NCI-H1694 (cell line): ENCODE measurements at places on chromosomes 4 and X.

DNA sequence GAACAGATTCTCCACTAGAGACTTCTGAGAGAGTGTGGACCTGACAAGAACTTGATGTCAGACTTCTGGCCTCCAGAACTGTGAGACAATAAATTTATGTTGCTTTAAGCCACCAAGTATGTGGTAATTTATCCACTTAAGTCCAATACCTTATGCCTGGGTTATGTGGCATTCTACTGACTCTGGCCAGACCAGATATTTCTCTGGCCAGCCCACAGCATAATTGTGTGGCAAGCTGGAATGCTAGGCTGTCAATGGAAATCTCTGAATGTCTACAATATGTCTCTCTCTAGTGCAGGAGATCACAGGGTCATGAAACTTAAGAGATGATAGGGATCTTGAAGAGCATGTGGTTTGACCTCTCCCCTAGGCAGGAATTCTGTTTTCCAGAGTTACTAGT lies 251.0 kb downstream of the ZNF674 start:
- no peak for DNase-seq

GRCh38 chr4:103634236-103634635 lies 85.5 kb downstream of the TACR3 start:
- no peak for DNase-seq

- no peak for DNase-seq
These were observed 12.1 kb upstream of the CLCN5 start for GRCh38 chrX:49910344-49910743.

DNA sequence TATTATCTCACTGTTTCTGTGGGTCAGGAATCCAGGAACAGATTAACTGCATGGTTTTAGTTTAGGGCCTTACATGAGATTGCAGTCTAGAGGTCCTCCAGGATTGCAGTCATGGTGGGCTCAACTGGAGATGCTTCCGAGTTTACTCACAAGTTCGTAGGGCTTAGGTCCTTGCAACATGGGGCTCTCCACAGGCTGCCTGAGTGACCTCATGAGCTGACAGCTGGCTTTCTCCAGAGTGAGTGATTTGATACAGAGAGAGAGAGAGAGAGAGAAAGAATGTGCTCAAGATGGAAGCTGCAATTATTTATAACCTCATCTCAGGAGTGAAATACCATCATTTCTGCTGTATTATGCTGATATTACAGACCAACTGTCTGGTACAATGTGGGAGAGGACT lies 168.9 kb downstream of the GPAT3 start:
- DNase-seq: no peak

GRCh38 chrX:136866337-136867095 lies 14.0 kb downstream of the RBMX start:
- DNase-seq: no peak

DNA sequence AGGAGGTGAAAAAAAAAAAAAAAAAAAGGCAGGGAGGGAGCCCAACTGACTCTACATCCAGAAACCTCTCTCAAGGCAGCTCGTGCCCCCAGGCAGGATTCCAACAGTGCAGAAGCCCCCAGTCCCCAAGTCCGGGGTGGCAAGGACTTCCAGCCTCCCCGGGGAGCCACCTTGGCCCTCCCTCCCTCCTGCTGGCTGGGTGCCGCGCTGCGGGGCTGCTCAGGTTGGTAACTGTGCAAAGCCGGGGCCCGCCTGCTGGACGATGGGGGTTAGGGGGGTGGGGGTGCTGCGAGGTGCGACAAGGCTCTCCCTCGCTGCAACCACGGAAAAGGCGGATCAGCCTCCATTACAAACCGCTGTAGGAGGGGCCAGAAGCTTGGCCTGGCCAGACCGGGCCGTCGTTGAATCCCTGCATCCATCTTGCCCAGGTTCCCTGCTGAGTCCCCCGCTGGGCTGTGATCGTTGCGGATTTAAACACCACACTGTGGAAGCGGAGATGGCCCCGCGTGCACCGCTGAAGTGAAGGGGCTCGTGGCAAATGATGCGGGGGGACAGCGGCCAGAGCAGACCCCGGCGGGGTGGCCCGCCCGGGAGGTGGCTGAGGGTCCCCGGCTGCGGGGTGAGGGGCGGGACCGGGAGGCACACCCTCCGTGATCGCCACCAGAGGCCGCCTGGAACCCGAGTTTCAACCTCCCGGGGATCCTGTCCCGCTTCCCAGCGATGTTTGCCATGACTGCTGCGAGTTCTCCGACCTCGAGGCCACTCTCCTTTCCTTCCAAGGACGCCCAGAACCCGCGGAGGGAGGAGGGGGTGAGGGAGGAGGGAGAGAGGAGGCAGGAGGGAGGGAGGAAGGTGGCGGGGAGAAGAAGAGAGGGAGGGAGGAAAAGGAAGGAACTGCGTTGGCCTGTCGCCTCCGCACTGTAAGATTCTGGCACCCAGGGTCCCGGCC lies 58.0 kb upstream of the DDX3X start:
- DNase-seq: peak; percentile 19

- DNase-seq: no peak
These were observed 7.5 kb downstream of the TLR10 start for GRCh38 chr4:38775326-38775725.

GRCh38 chrX:37926700-37927099 lies 79.3 kb upstream of the DYNLT3 start:
- DNase-seq: peak; percentile 20

DNA sequence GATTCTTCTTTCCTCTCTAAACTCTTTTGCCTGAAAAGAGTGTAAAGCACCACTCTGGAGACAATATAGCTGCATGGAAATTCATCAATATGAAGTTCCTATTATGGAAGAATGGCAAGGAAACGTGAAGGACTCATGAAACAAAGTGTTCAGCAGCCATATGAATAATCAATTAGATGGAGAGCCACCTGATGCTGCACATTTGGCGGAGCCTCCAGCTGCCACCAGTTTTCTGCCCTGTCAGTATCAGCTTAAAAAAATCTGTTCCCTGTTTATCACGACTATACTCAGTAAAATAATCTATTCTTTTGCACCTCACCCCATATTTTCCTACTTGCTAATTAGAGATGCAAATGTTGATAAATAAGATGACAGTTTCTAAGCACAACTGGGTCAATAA lies 276.0 kb downstream of the UNC5C start:
- DNase-seq: no peak

GRCh38 chr4:38290366-38290765 lies 330.2 kb downstream of the PTTG2 start:
- DNase-seq: no peak

- no peak for DNase-seq
These were observed 5.8 kb upstream of the UXT start for GRCh38 chrX:47664737-47665136.

GRCh38 chr4:83536362-83537272 lies 709 bp downstream of the GPAT3 start:
- no peak for DNase-seq

DNA sequence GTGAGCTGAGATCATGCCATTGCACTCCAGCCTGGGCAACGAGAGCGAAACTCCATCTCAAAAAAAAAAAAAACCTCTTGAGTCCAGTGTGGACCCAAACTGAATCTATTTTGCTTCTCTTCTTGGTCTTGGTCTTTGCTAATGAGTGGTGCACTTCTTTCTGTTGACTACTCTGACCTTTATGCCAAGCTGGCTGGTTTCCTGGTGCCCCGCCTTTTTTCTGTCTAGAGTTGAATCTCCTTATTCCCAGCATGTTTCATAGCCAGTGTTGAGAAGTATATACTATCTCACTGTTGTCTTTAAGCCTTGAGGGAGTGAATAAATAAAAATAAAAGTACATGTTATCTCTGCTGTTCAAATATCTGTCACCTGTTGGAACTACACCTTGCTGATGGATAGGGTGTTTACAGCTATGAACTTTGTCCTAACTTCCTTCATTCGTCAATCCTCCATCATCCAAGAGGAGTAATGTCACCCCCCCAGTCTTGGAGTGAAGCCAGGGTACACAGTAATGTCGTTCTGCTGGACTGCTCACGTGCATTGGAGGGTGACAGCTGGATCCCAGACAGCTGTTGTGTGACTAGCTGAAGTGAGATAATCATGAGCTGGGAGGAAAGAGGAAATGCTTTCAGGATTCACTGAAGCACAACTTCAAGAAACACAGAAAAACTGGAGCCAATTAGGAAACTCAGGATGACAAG lies 99.3 kb upstream of the PRKG2 start:
- DNase-seq: peak; percentile 56

DNA sequence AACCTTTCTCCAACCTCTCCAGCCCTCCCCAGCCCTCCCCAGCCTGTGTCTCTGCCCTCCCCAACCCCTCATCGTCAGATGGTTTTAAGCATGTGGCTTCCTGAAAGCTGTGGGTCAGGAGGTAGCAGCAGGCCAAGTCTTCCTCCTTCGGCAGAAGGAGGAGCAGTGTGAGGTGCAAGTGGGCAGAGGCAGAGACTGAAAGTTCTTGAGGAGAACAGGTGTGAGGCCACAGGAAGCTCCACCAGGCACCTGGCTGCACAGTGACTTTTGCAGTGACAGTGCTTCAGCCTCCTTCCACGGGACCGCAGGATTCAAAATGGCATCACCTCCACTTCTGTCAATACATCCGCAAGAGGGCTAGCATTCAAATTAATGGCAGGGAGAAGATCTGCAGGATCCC lies 203.9 kb upstream of the LEF1 start:
- no peak for DNase-seq

- DNase-seq: no peak
These were observed 11.2 kb upstream of the SYTL4 start for GRCh38 chrX:100743009-100743607.

DNA sequence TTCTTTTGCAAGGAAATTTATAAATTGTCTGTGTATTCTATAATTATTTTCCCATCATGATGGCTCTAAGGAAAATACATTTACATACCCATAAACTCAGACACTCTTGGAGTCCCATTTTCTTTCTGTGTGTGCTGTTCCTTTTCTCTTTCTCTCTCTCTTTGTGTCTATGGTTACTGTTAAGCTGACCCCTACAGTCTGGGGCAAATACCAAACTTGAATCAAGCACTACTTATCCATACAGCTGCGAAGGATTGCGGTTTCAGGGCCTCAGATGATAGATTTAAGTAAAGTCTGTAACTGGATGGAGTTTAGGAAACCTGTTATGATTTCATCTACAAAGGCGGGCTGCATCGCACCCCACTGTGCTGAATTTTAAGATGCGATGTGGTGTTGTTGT lies 150.2 kb downstream of the SHROOM3 start:
- no peak for DNase-seq

GRCh38 chr4:4415806-4416805 lies 29.2 kb downstream of the NSG1 start:
- no peak for DNase-seq

DNA sequence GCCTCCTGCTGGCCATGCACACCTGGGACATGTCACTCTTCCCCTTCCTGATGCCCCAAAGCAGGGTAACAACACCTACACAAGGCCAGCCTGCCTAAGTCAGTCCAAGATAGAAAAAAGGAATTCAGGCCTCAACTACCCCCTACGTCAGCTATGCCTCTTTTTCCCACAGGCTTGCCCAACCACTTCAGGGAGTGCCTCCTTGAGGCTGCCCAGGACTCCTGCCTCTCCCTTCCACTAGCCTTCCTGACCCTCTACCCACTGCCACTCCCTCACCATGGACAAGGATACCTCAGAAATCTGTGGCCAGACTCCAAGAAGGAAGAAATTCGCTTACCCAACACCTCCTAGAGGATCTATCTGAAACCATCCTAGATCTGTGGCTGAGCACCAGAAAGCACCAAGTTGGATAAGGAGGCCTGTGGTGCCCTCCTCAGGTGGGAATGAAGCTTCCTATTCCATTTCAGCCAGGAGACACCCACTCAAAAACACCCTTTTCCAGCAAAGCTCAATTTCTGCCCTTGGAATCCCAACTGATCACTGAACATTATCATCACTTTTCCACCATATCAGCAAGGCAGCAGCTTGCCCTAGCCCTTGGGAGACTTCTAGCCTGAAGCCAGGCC lies 1.8 kb downstream of the KDM5C start:
- DNase-seq: peak; percentile 13

DNA sequence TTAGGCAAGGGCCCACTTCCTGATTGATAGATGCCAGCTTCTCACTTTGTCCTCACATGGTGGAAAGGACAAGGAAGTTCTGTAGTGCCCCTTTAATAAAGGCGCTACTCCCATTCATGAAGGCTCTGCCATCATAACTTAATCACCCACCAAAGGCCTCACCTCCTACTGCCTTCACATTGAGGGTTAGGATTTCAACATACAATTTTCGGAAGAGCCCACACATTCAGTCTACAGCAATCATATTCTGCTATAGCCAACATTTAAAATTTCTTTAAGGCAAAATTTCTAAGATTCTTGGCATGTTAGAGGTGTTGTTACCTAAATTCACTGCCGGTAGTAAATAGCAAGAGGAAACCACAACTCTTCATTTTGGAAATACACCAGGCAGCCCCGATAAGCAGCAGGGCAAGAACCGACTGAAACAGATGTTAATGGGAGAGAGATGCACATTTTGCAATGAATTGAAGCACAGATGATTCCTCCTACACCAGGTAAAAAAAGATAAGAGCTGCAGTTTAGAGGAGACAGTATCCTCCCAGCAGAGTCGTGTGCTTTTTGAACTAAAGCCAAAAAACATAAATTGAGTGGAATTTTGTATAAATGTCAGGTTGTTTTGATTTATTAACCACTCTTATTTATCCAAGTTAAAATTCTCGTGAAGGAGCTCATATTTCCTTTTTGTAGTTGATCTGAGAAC lies 594.9 kb downstream of the KCTD8 start:
- DNase-seq: no peak

DNA sequence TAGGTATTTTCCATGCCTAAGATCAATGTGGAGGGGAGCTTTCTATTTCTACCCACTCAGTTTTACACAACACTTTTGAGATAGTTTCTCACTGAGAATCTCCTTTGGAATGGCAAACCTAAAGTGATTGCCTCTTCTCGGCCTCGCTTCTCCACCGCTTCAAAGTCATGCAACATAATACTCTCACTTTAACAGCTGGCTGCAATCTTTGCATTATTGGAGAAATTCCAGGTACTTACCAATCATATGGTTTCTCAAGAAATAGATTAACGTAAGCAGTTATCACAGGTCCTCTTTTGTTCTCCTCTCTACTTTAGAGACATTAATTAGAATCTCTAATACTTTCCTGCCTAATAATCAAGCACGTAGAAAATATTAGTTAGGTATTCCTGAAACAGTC lies 3.7 kb upstream of the IL13RA2 start:
- no peak for DNase-seq

DNA sequence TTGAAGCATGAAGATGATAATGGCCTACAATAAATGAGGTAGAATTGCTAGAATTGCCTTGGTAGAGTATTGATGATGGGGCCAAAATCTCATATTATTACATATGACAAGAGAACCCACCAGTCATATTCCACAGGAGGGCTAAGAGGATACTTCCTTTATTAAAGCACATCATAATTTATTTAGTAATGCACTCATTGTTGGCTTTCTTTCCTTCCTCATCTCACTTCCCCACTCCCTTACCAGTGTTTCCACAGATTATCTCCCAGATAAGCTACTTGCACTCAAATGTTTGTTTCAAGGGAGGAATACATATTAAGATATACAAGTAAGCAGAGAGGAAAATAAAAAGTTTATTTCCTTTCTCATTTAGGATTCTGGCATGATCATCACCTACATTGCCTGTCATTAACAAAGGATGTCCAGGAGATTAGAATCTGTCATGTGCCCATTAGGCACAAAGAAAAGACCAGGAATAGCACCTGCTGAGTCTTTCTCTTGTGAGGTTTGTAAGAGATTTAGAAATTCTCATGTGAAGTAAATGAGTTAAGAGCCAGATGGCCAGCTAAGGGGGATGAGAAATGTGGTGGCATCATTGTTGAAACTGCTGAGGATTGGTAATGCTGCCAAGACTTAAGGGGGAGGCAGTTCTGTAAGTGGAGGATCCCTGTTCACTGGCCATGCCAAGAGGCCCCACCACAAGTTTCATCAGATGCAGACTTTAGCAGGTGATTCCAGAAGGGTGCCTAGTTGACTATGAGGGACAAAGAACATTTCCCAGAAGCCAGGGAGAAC lies 52.4 kb upstream of the PRDM8 start:
- DNase-seq: no peak
